ENCODE measurements at places on chromosomes 1 and 21.

- DNase-seq, result no peak
Observed at GRCh38 chr1:107936498-107937481, 28.2 kb downstream of the VAV3 start.

DNA sequence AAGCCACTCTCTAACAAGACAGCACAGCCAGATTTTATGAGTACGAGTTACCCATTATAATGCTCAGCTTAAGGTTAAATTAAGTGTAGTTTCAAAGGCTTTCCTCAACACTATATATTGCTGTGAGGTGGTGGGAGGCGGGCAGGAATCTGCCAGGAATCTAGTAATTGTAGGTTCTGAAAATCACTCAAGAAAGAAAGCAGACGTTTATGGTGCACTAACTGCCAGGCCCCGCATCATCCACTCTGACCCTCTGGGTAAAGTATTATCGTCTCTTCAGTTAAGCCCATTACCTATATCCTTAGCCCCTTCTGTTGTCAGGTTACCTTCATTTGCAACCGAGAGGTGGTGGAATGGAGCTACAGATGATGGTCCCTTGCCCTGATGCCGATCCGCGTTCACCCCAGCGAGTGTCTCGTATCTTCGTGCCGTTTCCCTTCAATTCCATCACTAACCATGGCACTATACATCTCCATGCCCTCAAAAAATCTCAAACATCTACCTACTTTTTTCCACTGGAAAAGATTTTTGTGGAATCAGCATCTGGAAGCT is 12.4 kb downstream of the HMGN1 start:
- DNase-seq, result no peak

DNA sequence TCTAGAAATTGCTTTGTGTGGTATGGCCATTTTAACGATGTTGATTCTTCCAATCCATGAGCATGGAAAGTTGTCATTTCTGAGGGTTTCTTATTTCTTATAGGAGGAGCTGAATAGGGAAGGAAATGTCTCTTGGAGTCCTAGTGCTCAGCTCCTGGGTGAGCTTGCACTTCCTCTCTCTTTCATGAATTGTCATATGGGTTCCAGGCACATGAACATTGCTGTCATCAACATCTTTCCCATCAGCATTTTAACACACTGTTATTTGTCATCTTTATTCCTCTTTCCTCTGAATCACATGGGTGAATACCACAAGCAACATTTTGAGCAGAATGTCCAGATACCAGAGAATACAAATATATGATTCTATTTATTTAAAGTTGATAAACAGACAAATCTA is 23.4 kb downstream of the SLAMF6 start:
- DNase-seq, result no peak

GRCh38 chr21:33915368-33916199 is at the start of gene ATP5PO:
TSS of gene ATP5PO (minus strand) at chr21:33915804. CDS start at chr21:33915763, 41 bp downstream.
- peak; percentile 90 for DNase-seq

DNA sequence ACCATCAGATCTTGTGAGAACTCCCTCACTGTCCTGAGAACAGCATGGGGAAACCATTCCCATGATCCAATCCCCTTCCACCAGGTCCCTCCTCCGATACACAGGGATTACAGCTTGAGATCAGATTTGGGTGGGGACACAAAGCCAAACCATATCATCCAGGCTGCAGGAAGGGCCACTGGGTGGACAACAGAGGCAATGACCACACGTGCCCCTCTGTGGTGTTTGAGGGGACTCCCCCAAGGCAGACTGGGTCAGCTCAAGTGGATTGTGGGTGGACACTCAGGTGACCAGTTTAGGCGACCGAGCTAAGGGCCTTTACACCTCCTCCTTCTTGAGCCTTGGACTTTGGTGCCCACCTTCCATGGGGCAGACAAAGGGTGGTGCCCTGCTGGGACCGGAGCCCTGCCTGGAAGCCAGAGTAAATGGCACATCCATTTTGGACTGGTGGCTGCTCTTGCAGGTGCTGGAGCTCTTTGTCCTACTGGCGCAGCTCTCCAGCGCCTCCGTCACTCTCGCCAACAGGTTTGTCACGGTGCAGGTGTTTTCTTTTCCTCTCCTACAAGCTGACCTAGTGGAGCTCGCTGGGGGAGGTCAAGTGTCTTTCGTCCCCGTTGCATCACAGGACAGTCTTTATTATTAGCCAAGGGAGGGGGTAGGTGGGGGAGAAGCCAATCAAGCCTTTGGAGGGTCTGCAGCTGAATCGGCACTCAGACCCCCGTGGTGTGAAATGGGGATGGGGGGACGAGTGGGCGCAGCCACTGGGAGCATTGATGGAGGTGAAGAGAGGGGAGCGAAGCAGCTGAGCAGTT is 37.6 kb downstream of the CRYAA start:
- no peak for DNase-seq

GRCh38 chr1:29050166-29050565 is 73.5 kb downstream of the TMEM200B start:
- no peak for DNase-seq

All from Panc1 (cell line).